Right lung (tissue), 10 donors: ENCODE measurements at places on chromosomes 16 and 17.
A peak's percentile ranks its signal among the peaks of the same experiment; 100 is the strongest.

DNA sequence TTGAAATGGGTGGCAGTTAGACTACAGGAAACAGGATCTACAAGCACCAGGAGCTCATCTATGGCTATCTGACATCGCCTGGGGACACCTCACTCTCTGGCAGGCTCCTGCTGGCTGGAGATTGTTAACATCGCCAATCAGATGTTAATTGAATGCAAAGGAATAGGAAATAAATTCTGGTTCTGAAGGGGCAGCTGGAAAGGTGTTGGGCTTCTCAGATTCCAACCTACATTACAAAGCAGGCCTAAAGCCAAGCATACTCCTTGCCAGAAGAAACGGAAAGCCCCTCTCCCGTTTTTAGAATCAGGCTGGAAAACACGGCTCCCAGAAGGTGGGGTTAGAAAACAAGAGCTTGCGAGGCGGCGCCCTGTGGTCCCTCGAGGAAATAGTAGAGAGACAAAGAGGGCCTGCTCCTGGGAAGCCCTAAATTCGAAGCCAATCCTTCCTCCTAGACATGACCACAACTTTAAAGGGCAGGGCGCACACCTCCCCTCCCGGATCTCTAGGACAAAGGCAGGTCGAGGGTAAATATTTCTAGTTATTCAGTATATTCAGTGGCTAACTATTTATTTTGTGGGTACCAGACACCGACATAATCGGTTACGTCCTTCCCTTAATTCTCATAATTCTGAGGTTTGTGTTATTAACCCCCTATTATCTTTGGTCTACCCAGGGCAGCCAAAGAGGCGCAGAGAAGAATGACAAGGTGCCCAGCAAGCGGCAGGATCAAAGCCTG lies 763 bp upstream of the TOM1L1 start:
- peak; percentile 13 for DNase-seq

DNA sequence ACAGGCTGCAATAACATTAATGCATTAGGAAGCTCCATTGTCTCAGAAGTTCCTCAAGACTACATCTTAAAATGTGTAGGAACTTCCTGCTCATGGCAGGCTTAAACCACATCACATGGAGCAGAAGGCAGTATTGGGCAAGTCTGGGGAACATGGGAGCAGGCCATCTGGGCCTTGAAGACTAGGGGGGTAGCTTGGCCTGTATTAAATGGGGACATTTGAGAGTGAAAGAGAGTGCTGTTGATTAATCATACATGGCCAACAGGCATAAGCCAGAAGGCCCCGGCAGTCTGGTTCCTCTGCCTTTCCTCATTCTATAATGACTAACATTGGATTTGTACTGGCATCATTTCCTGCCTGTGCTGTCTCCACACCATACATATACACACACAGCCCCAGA lies 25.2 kb upstream of the SLC5A11 start:
- no peak for DNase-seq

GRCh38 chr17:1422885-1423284 lies 22.9 kb upstream of the YWHAE start:
- DNase-seq = no peak

DNA sequence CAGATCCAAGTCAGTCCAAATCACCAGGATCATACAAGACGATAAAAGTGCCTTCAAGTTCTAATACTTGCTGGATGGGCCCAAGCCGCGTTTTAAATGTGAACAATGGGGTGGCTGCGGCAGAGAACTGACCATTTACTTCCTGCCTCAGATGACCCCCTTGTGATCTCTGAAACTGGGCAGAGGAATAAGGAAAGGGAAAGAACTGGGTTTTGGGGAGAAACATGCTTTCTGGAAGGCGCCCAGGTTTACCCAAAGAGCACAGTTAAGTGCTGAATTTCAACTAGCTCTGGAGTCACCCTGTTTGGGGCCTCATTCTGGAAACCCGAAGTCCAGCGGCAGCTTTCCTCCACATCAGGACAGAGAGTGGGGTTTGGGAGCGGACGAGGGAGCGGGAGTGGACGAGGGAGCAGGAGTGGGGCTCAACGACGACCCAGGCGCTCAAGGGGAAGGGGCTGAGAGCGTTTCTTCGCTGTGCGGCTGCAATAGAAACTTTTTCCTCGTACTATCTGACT lies 1.6 kb downstream of the FAM20A start:
- no peak for DNase-seq

DNA sequence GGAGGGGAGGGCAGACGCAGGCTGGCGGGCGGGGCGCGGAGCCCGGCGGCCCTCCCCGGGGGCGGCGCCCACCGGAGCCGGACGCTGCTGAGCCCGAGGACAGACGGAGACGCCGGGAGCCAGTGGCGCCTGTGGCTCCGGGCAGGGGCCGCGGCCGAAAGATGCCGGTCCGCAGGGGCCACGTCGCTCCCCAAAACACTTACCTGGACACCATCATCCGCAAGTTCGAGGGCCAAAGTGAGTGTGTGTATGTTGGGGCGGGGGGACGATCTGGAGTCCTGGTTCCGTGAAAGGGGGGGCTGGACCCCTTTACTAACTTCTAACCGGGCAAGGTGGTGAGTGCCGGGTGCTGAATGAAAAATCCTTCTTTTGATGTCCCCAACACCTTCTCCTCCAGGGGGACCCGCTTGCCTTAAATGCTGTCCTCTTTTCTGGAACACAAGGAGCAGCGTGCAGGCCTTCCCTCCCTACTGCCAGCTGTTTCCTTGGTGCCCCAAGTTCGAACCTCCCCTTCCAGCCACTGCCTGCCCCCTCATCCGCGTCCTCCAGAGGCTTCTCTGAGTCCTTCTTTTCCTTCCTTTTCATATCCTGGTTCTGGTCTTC lies at the start of gene KCNH6:
Gene KCNH6 (plus strand): TSS at position 106 of the 603 bp plus-strand sequence. CDS start 56 bp downstream, at position 162.
- DNase-seq = no peak

DNA sequence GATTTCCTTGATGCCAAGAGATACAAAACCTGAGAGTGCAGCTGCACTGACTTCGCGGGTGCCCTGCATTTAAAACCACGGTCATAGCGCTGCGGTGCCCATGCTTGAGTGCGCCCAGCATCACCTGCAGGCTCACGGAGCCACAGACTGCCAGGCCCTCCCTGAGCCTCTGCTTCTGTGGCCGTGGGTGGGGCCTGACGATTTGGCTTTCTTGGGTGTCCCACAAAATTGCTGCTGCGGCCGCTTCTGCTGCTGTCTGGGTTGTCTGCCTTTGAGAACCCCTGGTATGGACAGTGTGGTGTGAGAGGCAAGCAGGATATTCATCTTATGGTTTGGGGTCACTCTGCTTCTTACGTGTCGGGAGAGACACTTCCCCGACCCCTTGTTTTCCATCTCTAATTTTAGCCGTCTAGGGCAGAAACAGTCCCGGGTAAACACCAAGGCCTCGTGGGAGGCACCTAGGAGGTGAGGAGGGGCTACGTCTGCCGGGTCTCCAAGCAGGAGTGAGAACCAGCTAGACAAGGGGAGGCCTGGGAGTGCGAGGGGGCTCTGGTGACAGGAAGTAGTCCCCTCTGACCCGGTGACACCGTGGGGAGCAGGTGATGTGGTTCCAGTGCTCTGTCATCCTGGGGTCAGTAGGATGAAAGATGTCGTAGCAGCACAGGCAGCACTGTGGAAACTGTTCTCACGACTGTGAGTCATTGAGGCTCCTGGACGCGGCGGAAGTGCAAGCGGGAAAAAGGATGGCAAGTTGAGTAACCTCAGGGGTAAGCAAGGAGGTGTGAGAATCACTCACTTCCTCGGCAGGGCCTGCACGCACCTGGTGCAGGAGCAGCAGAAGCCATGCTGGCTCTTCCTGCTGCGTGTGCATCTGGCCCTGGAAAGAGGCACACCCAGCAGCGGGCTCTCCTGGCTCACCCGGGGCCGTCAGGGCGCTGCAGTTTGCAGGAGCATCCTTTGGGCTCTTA lies 176.3 kb downstream of the RPTOR start:
- DNase-seq = no peak

DNA sequence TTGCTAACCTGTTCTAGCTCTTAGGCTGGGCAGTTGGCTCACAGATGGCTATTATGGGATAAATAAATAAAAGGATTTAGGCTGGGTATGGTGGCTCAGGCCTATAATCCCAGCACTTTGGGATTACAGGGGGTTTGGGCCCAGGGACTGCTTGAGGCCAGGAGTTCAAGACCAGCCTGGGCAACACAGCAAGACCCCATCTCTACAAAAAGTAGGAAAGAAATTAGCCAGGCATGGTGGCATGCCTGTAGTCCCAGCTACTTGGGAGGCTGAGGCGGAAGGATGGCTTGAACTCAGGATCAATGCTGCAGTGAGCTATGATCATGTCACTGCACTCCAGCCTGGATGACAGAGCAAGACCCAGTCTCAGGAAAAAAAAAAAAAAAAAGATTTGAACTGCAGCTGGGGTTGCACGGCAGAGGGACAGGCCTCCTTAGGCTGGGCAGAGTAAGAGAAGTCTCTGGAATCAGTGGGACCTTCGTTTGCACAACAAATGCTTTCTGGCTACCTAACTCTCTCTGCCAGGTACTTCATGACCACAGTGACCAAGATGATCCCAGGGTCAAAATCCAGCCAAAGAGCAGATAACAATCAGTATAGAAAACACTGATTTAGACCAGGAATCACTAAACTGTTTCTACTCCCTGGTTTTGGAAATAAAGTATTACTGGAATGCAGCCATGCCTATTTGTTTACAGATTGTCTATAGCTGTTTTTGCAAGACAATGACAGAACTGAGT lies 6.8 kb downstream of the RUSF1 start:
- no peak for DNase-seq

- DNase-seq = no peak
These were observed 1.1 kb upstream of the PRPSAP1 start for GRCh38 chr17:76354747-76355310.
